ENCODE measurements at places on chromosomes 2 and 18.

DNA sequence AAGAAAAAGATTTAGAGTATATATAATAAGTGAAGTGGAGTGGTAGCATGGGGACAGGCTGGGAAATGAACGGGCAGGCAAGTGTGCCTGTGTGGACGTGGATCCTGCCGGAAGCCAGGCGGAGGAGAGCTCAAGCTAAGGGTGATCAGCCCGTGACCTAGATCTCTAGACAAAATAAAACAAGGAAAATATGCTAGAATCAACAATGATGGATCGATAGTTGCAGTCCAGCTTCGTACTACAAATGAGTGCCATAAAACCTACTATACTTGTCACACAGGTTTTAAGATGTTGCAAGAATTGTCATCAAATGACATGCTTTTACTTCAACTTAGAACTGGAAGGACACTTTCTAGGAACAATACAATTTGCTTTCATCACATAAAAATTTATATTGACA lies 8.5 kb downstream of the EIF2AK2 start:
- no peak for DNase-seq

GRCh38 chr18:26655525-26656430 lies 107.4 kb upstream of the KCTD1 start:
- DNase-seq, result peak; percentile 11

- no peak for DNase-seq
Measured at GRCh38 chr2:50489092-50489491, 542.8 kb downstream of the NRXN1 start.

- no peak for DNase-seq
Measured at GRCh38 chr2:8408560-8409460, 273.0 kb upstream of the ID2 start.

DNA sequence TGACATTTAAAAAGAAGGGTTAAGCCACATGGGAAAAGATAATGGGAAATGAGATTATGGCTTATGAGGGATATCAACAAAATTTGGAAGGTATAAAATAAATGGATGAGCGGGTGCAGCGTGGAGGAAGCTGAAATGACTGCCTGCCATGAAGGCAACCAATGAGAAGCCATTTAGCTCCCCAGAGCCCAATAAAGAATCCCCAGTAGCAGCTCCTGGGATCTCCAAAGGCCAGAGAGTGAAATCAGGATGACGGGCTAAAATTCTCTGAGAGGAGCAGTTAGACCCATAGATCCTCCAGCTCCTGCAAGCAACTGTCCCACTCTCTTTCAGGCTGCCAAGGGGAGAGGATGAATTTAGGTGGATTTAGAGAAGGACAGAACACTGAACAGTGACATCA lies 12.9 kb upstream of the MAPRE3 start:
- DNase-seq, result no peak

DNA sequence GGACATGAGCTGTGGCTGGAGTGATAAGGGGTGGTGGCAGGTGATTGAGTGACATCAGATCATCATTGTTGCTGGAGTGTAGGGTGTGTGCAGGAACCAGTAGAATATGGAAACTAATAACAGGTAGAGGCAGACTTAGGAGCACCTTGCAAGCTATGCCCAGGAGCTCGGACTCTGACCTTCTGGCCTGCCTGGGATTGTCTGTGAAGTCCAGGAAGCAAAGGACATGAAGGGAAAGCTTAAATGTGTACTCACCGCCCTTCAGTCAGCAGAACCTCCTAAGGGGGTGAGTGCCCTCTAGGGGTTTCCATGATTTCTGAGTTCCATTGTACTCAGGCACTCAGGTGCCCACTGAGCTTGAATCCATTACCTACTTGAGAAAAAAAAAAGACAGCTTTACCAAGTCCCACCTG lies 104.2 kb downstream of the CRIM1 start:
- DNase-seq, result no peak

DNA sequence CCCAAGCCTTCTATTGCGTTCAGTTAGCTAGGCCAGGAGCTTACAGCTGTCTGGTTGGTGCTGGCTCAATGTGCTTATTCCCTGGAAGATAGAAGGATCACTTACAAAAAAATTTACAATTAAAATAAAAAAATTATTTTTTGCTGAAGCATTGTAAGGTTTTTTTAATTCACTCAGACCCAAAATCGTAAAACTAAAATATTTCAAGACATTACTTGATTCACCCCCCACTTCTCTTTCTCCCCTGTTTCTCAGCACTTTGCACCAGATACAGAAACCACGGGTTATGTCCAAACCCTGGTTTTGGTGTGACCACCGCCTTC lies 911 bp upstream of the PTPRM start:
- no peak for DNase-seq

- DNase-seq, result no peak
Measured at GRCh38 chr2:47897883-47898731, 8.2 kb downstream of the FBXO11 start.

- DNase-seq, result no peak
Measured at GRCh38 chr18:35038029-35038428, 3.2 kb upstream of the MAPRE2 start.

GRCh38 chr2:42935692-42936671 lies 143.6 kb upstream of the HAAO start:
- DNase-seq, result no peak

DNA sequence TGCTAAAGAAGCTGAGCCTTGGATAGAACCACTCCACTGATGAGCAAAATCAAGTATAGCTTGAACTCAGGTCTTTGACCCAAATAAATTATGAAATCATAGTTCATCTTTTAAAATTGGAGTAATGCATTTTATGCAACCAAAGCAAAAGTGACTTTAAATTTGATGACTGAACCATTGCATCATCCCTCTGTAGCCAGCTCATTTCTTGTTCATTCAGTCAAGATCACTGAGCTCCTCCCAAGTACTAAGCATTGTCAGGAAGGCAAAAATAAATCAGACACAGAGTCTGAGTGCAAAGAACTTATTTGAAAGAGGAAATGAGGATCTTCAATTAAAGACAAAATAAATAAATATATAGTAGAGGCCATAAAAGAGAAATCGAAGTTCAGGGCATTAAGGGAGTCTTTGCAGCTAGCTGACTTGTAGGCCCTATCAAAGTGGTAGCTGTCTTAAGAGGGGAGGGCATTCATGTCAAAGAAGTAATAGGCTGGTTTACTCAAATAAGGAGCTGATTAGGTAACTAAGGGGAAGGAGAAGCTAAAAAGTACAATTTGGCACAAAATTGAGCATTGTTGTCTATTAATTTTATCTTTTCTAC lies 411.8 kb downstream of the MTX2 start:
- DNase-seq, result no peak

- peak; percentile 62 for DNase-seq
Measured at GRCh38 chr2:233413559-233414272, 59.4 kb downstream of the DGKD start.

DNA sequence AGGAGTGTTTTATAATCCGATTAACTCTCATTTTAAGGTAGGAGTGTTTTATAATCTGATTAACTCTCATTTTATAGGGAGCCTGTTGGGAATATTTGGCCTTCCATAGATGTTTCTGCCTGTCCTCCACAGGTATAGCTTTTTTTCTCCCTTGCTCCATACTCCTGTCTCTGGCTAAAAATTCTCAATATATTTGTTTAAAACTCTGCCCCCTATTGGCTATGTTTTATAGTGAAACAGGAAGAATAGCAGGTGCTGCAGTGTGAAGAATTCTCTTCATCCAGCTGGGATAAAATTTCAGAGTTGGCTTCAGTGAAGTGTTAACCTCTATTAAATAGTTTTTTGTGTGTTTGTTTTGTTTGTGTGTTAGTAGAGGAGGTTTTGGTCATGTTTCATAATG lies 1046.0 kb upstream of the TMEFF2 start:
- no peak for DNase-seq

- no peak for DNase-seq
Measured at GRCh38 chr2:238890131-238890530, 42.2 kb downstream of the TWIST2 start.

Measured in brain microvascular endothelial cell (primary cell).